ENCODE measurements at places on chromosomes 3 and 15.

GRCh38 chr15:89171136-89172072 lies 50.0 kb downstream of the RLBP1 start:
- DNase-seq: no peak

- no peak for DNase-seq
Observed at GRCh38 chr3:184291738-184292445, 7.1 kb upstream of the PSMD2 start.

GRCh38 chr15:31934821-31935220 lies 95.5 kb upstream of the CHRNA7 start:
- DNase-seq: no peak

DNA sequence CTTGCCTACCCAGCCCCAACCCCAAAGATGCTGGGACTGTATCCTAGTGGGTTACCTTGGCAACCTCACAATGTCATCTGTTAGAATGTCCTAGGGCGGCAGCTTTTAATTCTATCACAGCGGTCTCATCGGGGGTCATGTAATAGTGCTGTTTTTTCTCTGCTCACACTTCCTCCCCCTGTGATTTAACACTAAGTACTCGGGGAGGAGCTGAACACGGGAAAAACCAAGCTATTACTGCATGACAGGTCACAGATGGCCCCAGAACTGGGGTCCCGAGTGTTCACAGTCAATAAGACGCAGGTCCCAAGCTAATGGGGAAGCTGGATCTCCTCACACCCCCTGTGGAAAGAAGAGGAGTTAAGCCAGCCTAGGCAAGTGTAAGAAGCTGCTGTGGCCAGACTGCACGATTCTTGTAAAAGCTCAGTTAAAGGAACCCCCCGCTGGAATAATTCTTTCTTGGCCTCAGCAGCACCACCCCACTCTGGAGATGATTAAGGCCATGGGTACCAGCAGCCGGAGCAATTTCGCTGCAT lies 2.5 kb upstream of the RFTN1 start:
- no peak for DNase-seq

DNA sequence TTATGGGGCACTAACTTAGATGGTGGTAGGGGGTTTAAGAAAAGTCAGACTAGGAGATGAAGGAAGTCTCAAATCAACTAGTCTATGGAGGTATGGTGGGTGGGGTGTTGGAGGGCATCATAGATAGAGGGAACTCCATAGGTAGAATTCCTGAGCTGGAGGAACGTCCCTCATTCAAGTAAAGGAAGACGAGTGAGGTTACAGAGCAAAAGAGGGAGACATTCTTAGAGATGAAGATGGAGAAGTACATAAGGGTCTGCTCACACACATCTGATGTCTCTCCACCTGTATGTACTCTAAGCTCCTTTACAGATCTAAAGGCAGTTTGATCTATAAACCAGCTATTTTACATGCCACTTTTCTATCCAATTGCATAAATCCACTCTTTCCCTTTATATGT lies 1.4 kb downstream of the PLSCR1 start:
- DNase-seq: no peak

DNA sequence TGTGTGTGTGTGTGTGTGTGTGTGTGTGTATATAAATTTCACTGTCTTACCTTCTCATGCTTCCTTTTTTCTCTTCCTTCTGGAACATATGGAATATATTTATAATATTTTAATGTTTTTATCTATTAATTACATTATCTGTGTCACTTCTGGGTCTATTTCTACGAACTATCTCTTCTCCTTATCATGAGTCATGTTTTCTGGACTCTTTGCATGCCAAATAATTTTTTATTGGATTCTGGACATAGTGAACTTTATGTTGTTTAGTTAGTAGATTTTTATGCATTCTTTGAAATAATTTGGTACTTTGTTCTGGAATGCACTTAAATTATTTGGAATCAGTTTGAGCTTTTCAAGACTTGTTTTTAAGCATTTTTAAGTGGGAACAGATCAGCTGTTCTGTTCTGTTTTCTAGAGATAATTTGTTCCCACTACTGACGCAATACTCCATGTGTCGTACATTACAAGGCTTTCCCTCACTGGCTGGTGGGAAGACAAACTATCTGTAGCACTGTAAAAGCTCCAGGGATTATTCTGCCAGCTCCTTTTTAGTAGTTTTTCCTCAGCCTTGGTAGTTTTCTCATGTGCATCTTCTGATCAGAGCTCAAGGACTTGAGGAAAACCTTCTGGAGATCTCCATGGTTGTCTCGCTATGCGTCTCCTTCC lies 302.0 kb downstream of the CLSTN2 start:
- DNase-seq: no peak

DNA sequence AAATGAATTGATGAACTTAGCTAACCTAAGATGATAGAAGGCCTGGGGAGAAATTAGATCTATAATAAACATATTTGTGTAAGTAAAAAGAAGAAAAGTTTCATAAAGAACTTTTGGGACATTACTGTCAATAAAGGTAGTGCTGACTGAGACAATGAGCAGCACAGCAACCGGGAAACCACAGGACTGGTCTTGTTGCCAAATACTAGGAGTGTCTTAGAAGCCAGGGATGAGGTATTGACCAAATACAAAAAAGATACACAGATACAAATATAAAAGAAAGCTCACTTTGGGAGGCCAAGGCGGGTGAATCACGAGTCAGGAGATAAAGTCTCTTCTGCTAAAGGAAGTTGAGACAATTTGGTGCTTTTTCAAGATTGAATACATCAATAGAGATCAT lies 362.4 kb upstream of the ZNF385D start:
- no peak for DNase-seq

DNA sequence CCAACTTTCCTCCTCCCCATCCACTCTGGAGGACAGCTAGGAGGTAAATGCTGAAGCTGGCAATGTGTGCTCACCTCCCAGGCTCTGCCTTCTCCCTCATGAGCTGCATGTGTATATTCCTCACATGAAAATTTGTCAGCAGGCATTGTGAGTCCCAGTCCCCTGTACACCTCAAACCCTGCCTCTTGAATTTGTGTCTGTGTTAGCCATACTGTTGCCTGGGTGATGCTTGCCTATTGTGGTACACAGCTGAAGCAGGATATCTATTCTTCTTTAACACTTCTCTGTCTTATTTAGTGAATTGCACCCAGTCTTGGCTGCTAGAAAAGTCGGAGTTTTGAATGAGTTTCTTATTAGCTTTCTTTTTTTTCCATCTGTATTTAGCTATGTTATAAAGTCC lies 586.0 kb upstream of the TGFBR2 start:
- DNase-seq: no peak

- DNase-seq: no peak
Observed at GRCh38 chr15:93372208-93372864, 283.3 kb upstream of the RGMA start.

- no peak for DNase-seq
Observed at GRCh38 chr15:29045717-29046116, 159.9 kb downstream of the APBA2 start.

Measured in NCI-H1048 (cell line).